NCI-H69 (cell line): ENCODE measurements at places on chromosomes 5 and 9.

DNA sequence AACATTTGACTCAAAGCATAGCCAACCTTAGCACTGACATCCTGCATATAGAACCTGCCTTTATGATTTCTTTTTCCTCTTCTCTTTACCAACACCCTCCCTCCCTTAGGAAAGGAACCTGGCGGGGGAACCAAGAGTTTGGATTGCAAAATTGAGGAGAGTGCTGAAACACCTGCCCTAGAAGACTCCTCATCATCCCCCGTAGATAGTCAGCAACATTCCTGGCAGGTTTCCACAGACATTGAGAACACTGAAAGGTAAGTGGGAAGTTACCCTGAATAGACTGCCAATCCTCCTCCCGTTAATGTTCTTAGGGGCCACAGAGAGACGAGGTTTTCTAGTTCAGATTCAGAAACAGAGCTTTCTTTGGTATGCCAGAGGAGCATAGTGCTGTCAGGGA is 88.8 kb downstream of the RGS7BP start:
- DNase-seq = peak; percentile 53

- no peak for DNase-seq
Measured at GRCh38 chr9:116717150-116717549, 30.0 kb downstream of the TRIM32 start.

DNA sequence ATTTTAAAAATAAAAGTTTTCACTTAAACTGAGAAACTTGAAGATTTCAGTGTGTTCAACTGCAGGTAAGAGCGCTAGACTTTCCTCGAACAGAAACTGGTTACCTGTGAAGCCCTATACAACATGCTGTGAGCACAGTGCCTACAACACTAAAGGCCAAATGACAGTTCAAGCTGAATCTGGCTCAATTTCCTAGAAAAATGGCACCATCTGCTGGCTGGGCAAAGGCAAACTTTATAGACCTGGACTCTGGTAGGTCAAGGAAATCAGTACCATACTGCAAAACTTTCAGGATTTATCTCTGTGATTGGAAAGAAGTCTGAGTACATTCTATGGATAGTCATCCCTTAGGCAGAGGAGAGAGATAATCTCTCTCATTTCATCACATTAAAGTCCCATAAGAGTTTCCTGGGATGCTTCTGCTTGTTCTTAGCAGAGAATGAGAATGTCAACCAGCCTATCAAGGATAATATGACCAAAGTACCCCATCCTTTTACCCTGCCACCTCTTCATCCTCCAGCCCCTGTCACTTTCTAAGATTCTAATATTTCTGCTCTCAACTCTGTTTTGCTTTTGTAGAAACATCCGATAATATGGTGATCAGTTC is 31.8 kb upstream of the FOXB2 start:
- peak; percentile 88 for DNase-seq

GRCh38 chr5:17019324-17019723 is 83.2 kb upstream of the MYO10 start:
- DNase-seq = no peak

DNA sequence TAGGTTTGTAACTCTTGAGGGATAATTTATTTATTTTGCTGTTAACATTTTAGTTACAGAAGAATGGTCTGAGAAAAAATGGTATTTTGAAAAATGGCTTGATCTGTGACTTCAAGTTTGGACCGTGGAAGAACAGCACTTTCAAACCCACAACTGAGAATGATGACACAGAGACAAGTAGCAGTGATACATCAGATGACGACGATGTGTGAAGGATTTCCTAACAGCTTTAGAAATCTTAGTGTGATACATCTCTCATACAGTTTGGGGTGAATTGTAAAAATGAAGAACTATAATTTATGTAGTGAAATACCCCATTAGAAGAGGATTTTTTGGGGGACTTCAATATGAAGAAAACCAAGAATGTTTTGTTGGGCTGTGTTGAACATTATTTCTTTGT is 88.7 kb downstream of the GPBP1 start:
- no peak for DNase-seq

DNA sequence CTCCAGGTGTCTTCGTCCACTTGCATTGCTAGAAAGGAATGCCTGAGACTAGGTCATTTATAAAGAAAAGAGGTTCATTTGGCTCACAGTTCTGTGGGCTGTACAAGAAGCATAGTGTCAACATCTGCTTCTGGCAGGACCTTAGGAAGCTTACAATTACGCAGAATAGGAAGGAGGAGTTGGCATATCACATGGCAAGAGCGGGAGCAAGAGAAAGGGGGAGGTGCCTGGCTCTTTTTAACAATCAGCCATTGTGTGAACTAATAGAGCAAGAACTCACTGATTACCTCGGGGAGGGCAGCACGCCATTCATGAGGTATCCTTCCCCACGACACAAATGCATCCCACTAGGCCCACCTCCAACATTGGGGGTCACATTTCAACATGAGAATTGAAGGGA is 134.4 kb upstream of the EFNA5 start:
- peak; percentile 96 for DNase-seq

- no peak for DNase-seq
Measured at GRCh38 chr5:18299166-18299565, 664.9 kb downstream of the TAF11L14 start.

DNA sequence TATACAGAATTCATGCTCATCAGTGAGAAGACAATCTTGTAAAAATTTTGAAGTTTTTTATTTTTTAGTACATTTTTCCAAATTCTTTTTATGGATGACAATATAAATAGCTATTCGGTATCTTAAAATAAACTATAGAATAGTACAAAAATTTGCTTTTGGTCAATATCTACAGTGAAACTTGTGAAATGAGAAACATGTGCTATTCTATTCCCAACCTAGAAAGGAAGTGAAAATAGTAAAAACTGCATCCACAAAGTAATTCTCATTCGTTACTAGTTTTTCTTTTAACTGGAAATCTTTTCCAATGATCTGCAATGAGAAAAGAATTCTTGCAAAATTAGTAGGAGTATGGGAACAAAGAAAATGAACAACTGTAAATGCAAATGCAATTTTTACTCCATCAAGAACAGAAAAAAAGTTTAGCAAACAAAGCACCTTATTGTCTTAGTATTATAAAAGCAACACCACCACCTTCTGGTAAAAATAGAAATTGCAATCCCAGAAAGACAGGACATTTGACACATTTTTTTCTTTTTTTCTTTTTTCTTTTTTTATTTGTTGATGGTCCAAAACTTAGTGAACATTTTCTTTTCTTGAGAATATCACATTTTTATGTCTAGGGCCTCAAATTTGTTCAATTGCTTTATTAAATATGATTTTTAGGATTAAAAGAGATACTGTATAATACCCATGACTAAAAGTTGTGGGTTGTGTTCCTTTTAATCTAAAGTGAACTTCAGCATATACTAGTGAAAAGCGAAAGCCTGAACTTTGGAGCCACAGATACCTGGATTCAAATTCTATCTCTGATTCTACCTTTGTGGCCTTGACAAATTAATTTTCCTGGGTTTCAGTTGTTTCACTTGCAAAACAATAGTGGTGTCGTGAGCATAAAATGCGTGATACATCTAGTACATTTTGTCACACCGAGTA is 72.3 kb downstream of the SLCO4C1 start:
- peak; percentile 50 for DNase-seq

DNA sequence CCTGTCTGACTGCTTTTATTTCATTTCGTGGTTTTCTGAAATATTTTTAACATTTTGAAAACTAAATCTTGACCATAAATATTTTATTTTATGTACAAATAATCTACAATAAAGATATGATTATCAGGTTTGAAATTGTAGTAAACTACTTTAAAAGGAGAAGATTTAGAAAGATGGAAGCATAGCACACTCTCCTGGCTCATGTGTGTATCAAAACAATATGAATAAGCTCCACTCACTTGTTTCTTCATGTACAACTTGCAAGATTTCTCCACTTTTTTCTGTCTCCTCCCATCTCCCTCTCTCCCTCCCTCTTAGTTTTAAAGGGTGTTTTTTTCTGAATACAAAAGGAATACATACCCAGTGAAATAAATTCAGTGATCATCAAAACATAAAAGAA is 15.4 kb upstream of the VPS13A start:
- peak; percentile 6 for DNase-seq

DNA sequence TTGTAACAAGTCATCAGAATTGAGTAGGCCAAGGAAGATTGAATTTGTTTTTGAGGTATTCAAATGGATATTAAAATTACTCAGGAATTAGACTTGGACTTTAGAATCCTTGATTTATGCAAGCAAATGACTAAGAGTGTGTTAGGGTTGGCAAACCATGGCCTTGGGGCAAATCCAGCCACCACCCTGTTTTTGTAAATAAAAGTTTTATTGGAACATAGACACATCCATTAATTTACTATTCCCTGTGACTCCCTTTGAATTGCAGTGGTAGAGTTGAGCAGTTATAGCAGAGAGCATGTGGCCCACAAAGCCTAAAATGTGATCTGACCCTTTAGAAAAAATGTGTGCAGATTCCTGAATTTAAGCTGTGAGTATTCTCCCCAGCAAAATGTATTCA is 115.6 kb downstream of the WDR70 start:
- peak; percentile 42 for DNase-seq

DNA sequence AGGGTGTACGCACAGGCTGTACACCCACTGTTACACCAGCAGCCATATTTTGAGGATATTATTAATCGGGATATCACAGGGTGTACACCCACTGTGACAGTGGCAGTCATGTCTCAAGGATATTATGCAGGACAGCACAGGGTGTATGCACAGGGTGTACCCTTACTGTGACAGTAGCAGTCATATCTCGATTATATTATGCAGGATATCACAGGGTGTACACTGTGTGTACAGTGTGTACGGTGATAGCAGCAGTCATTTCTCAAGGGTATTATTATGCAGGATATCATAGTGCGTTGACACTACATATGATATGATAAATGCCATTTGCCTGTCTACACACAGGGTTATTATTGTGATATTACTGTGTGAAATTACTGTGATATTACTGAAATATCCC is 80.5 kb upstream of the SLC25A48 start:
- DNase-seq = no peak

- peak; percentile 62 for DNase-seq
Measured at GRCh38 chr5:98742396-98743073, 30.9 kb upstream of the RGMB start.

GRCh38 chr9:12469084-12469483 is 224.1 kb upstream of the TYRP1 start:
- DNase-seq = peak; percentile 83

DNA sequence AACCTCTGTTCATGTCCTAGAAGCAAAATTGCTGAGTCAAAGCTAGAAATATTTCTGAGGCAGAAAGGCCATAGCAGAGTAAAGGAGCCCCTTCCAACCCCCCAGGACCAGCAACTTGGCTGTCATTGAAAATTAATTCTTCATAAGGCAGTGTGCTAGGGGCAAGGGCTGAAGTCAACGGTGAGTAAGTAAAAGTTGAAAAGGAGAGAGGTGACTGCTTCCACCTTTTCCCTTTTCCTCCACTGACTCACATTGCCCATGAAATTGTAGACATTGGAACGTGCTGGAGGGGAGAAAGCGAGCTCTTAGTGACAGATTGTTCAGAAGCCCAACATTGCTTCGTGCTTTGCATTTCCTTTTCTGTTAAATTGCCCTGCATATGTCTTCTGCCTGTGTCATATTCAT is 19.1 kb downstream of the GLRA1 start:
- peak; percentile 38 for DNase-seq

- DNase-seq = peak; percentile 62
Measured at GRCh38 chr9:12060067-12060466, 633.1 kb upstream of the TYRP1 start.

DNA sequence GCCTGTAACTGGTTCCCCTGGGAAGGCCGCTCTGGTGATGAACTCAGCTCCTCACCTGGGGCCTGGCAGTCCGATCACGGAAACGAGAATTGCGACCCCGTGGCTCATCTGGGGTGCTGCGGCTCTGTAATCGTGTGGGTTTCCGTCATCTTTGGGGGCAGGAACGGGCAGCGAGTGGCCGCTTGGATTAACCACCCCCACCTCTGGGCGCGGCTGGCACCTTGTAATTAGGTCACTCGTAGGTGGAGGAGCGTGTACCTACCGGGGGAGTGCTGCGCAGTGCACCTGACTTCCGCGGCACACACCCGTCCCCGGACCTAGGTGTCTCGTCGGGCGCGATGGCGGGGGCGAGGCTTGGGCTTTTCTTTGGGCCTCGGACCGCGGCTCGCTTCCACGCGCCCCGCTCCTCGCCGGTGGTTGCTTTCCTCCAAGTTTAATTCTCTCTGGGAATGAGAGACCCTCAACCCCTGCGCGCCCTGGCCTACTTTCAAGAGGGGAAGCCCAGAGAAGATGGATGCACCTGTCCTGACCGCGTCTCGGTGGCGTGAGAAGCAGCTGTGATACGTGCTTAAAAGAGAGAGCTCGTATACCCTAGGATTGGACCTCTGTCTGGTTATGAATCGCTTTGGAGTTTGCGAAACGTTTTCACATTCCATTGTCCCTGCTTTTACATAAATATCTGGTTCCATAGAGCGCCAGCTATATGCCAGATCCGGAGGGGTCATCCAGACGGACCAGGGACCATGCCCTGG is 744 bp upstream of the PPP2CA start:
- DNase-seq = peak; percentile 95

DNA sequence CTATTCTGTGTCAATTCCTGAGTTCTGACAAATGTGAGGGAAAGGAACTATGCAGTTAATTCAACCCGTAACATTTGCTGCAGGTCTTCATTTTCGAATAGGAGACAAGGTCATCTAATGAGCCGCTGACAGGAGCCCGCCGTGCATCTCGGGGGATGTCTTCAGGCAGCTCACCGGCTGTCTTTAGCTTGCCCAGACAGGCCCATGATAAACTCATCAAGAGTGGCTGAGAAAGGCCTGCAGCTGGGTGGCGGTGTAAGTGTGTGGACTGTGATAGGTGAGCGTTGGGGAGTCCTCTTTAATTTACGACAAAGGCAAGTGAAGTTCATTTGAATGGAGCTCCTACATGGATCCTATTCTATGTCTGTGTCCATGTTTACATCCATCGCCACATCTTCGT is 190.5 kb downstream of the ADCY2 start:
- no peak for DNase-seq

- peak; percentile 100 for DNase-seq
Measured at GRCh38 chr5:139133282-139133681, 64.9 kb downstream of the SIL1 start.

- no peak for DNase-seq
Measured at GRCh38 chr9:101792475-101792874, 54.0 kb upstream of the GRIN3A start.

DNA sequence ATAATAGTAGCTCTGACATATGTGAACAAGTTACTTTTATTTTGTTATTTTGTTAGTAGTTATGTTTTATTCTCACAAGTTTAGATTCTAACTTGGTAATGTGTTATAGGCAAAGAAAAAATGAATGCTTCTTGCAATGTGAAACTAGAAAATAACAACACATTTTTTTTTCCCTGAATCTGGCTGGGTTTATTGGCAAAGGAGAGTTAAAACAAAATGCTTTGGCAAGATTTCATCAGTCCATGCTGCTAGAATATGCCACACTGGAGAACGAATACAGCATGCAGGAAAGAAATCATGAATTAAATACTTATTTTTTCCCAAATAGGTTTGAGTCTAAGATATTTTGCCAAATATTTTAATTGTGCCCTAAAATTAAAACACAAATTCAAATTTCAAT is 1048.1 kb upstream of the ACO1 start:
- DNase-seq = no peak

GRCh38 chr5:112276991-112277390 is 142.1 kb downstream of the EPB41L4A start:
- peak; percentile 92 for DNase-seq

GRCh38 chr5:170546282-170546681 is 42.5 kb downstream of the KCNIP1 start:
- peak; percentile 45 for DNase-seq
